ENCODE measurements at places on chromosomes 6 and 20.

DNA sequence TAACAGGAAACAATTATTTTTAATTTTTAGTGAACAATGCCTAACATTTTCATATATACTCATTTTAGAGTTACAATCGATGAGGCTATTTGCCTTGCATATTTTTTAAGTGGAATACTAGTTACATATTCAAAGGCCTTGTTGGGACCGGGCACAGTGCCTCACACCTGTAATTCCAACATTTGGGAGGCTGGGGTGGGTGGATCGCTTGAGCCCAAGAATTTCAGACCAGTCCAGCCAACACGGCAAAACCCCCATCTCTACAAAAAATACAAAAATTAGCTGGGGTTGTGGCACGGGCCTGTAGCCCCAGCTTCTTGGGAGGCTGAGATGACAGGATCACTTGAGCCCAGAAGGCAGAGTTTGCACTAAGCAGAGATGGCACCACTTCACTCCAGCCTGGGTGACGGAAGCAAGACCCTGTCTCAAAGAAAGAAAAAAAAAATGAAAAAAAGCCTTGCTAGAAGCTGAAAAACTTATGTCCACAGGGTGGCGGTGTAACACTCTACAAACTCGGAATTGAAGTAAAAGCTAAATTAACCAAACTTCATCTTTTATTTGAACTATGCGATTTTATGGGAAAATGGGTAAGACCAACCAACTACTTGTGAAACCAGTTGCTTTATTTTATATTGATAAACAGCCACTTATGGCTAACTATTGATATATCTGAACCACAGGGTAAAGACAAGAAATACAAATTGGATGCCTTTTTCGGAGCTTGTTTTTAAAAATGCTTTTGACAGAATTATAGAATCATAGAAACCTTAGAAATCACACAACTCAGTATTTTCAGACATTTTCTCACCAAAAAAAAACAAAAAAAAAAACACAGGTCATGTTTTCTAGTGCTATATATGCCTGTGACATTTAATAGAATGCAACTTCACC lies 24.1 kb upstream of the ROS1 start:
- DNase-seq = no peak

- DNase-seq = no peak
Measured at GRCh38 chr6:115773741-115774140, 286.9 kb downstream of the FRK start.

DNA sequence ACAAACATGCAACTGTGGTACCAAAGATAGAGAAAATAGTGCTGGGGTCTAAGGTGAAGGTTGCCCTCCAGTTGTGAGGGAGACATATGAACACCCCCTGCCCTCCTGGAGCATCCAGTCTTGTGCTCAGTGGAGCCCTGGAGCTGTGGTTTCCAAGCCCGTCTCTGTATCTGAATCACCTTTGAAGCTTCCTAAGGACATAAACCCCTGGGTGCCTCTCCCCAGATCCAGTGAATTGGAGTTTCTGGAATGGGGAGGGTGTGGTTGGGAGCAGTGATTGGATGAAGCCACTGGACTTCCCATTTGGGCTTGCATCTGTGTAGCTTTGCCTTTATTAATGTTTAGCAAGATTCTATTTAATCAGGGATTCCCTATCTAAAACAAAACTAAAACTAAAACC lies 22.4 kb upstream of the E2F3 start:
- DNase-seq = no peak

DNA sequence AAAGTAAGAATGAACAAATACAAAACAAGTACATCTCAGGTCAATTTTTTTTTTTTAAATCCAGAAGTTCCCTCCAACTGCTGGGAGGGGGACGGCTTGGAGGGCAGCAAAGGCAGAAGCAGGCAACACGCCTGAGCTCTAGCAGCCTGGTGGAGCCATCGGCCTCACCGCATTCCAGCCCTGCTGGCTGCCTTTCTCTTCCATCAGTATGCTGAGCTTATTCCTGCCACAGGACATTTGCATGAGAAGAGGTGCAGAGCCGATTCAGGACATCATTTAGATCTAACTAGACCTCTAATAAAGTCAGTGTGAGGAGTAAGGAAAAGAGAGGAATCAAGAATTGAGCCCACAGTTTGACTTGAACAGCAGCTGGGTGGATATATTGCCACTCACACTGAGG lies 318.8 kb downstream of the ZFAND3 start:
- no peak for DNase-seq

GRCh38 chr6:16108921-16109658 lies 19.8 kb upstream of the MYLIP start:
- DNase-seq = no peak

DNA sequence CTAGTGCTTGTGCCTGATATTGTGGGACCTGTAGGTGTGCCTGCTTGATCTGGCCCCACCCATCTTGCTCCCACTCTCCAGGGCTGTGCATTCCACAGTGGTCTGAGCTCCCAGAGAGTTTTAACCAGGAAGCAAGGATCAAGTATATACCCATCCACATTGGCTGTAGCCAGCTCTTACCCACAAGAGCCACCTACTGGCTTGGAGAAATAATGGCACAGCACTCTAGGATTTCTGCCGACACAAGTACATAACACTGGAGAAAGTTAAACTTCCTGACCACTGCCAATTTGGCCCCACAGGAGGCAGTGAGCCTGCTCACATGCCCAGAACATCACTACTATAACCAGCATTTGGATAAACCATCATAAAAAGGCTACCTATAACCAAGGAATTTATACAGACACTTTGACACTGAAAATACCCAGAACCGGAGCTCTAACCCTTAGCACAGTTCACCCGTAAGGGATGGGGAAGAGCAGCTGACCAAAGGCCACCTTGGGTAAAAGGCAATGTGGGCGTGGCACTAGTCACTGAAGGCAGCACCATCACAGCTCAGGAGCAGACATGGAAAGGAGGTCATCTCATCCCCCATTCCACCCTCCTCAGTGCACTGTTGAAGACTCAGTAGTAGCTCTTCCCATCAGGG lies 440.4 kb downstream of the BTBD3 start:
- DNase-seq = no peak

- DNase-seq = no peak
Measured at GRCh38 chr20:57449398-57450354, 58.5 kb downstream of the RBM38 start.

- no peak for DNase-seq
Measured at GRCh38 chr6:36349240-36349639, 12.6 kb upstream of the BNIP5 start.

DNA sequence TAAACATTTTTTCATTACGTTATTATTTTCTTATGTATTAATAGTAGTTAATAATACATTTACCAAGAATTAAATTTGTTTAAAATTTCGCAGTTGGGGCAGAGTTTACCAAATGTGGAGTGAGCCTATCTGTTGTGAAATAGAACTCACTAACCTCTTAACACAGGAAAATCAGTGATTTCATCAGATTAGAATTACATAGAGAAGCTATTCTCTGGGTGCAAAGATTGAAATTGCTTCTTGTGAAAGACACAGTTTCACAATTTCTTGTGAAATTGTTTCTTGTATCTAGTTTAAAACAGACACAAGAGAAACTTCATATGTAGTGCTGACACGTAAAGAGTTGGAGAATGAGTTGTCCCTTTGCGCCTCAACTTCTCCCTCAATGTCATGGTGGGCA lies 69.4 kb upstream of the PRL start:
- DNase-seq = no peak

- no peak for DNase-seq
Measured at GRCh38 chr6:42898891-42899361, 16.9 kb upstream of the PTCRA start.
